ENCODE measurements at places on chromosomes 7 and 10.

DNA sequence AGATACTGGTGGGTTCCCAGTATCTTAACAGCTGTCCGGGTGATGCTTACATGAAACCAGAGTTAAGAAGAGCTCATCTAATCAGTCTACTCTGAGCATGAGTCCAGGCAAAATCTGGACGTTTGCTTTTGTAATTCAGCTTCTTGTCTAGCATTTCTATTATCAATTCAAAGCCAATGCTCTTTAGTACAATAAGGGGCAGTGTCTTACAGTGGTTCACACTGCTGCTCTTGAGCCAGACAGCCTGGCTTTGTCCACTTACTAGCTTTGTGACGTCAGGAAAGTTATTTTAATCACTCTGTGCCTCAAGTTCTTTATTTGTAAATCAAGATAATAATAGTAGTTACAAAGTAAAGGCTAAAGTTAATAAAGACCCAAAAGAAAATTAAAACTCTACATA, 227.3 kb upstream of the TCF7L2 start:
- DNase-seq, result no peak

GRCh38 chr7:102220960-102221800, 65.5 kb upstream of the SH2B2 start:
- DNase-seq, result no peak

DNA sequence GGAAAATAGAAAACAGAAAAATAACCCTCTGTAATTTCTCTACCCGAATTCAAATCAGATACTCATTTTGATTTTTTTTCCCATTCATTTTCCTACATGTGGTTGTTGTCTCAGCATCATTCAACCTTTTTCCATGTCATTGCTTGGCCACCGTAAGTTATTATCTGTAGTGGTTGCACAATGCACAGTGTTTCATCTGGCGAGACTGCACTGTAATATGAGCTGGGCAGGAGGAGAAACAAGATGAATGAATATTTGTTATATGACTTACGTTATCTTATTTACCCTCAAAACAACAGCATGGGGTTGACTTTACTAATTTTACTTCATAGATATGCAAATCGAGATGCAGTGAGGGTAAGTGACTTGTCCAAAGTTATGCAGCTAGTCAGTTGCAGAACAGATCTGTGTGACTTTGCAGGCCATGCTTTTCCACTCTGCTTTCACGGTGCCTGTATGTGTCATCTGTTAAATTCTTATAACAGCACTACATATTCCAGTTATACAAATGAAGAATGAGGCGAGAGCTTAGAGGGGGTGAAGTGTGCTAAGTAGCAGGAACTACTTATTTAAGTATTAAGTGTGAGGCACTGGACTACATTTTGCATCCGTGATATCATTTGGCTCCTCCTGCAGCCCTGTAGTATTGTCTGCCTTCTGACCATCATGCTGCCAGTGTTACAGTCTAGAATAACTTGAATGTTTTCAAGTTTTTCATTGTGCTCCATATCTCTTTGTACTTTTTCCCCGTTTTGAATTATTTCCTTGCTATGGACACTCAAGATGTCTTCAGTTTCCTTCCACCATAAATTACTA, 56.7 kb downstream of the ZMYND11 start:
- no peak for DNase-seq

DNA sequence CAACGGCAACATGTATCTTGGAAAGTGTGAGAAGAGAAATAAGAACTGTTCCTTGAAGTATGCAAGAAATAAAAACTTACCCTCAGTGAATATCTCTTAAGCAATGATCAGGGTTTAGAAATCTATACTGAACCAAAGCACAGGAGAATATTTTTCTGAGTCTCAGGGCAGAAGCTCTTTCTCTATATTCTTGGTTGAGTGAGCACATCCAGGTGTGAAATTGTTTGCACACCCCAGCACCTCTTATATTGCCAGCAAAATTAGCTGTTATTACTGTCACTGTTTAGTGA, 8.4 kb downstream of the DLX6 start:
- DNase-seq, result no peak

GRCh38 chr7:129907122-129907736, 45.5 kb downstream of the UBE2H start:
- no peak for DNase-seq

DNA sequence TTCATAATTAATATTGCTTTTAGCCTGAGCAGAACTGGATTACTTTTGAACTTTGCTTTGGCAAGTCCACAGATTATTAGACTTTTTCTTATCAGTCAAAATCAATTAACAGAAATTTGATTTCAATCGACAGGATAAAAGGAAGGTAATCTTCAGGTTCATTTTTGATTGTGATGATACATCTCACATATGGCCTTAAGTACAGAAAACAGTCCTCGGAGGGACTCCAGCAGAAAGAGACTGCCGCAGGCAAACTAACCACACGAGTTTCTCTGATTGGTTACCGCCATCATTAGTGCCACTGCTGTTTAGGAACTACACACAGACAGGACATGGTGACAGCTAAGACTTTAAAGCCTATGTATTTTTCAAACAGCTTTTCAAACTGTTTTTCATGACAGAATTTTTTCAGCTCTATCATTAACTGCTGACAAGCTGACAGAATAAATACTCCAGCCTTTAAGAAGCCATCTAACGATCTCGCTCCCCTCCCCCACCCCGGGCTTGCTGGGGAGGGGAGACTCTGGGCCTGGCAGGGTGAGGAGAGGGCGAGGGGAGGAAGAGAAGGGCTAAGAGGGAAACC, 668.2 kb downstream of the KCNMA1 start:
- no peak for DNase-seq

GRCh38 chr10:123241391-123242141, 87.4 kb downstream of the BUB3 start:
- DNase-seq, result peak; percentile 19

Data from NB4 (cell line).